Cardiac septum (tissue), 1 donor: ENCODE measurements at places on chromosomes 6 and 20.

DNA sequence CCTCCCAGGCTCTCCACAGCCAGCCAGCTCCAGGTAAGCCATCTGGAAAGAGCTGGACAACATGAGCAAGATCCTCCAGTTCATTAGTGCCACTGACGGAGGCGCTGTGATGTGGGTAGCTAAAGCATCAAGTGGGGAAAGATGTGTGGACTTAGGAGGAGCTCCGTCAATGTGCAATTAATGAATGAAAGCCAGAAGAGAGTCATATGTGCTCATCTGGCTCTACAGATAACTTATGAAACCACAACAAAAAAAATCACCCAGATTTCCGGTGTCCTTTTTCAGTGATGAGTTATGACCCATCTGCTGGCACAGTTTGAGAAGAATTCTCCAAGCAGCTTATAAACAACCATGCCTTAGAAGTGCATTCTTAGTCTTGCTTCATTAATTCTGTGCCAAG is 311.7 kb upstream of the PLCB4 start:
- no peak for DNase-seq

GRCh38 chr6:111871725-111872400 is 1.4 kb downstream of the FYN start:
- peak; percentile 66 for DNase-seq

DNA sequence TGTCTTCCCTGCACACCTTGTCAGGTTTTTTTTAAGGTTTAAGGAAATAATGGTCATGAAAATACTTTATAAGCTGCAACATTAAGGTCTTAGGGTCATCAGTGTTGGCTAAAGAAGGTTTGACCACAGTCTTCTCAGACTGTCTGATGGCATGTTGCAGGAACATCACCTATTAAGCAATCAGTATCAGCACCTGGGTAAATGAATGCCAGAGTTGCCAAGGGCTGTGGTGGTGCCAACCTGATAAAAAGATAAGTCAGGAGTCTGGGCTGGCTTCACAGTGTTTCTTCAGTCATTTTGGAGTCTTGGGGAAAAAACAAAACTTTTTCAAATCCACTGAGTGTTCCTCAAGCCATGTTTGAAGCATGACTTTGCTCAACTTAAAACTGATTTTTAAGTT is 61.5 kb upstream of the VSTM2L start:
- no peak for DNase-seq

GRCh38 chr20:41145317-41145716 is 8.0 kb downstream of the PLCG1 start:
- no peak for DNase-seq

GRCh38 chr20:60803335-60804055 is 448.6 kb upstream of the CDH4 start:
- no peak for DNase-seq

GRCh38 chr6:3751077-3751729 is at the start of gene PXDC1:
Gene PXDC1 (minus strand): TSS chr6:3751713. CDS start chr6:3751531, 182 bp downstream.
- DNase-seq = no peak
